Dorsolateral prefrontal cortex (tissue), 122 donors: ENCODE measurements at places on chromosomes 3 and 15.

- DNase-seq: no peak
Measured at GRCh38 chr15:73607405-73607804, 25.8 kb downstream of the NPTN start.

- DNase-seq: no peak
Measured at GRCh38 chr3:32105291-32106131, 909 bp upstream of the GPD1L start.

DNA sequence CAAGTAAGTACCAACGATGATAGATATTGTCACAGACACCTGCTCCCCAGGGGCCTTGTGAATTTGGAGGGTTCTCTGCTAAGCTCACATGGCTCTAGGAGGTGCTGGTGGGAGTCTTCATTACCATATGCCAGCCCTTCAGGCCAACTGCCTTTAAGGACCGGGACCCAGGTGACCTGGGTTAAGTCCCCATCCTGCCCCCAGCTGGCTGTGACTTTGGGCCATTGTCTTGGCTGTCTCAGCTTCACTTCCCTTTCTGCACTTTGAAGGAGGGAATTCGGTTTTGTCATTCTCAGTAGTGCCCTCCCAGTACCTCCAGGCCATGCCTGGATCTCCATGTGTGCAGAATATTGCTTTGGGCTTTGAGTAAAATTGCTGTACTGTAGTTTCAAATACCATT is 72.8 kb upstream of the ACAD9 start:
- DNase-seq: no peak

DNA sequence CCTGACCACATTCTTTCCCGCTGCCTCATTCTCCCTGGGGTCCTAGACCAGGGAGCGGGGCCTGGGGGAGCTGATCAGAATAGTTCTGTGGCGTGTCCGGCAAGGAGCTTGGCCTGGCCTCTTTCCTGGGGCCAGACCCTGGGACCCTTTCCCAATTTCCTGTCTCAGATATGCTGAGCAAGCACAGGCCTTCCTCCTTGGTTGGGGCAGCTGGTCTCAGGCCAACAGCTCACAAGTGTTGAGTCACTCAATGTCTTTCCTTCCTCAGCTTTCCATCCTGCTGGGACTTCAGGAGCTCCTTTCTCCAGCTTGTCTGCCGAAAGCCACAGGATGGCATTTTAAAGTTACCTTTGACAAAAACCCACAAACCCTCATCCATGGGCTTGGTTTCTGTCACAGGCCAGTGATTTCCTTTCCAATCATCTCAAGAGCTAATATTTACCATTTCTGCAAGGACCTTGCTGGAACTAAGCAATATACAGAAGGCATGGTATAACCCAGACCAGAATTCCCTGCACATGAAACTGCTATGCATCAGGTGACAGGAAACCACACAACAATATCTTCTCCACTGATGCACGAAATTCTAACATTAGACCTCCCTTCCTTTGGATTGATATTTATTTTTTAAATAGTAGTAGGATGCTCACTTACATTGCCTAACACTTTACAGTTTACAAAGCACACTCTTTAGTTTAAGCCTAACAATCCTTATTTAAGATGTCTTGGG is 19.5 kb upstream of the TIMP4 start:
- no peak for DNase-seq

DNA sequence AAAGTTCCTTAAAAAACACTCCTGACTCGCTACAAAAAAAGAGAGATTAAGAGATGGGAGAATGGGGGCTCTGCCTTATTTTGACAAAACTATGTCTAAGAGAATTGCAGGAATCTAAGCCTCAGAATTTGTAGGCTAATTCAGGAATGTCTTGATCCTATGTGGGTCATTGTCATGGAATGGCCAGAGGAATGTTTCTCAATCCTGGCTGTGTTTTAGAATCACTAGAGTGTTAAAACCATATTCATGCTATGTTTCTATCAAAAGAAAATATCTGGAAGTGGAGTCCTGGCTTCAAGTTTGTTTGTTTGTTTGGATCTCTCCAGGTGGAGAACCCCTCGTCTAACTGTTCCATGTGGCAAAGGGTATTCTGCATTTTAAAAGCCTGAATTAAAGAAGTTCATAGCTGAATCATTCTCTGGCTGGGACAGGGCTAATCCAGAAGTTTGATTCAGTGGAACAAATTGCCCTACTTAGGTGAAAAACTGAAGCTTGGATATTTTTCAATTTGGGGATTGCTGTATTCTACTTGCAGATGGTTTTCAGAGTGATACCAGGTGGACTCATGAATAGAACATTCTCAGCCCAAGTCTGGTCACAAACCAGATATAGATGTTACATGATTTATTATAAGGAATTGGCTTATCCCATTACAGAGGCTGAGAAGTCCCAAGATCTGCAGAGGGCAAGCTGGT is 28.2 kb downstream of the GJD2 start:
- no peak for DNase-seq

DNA sequence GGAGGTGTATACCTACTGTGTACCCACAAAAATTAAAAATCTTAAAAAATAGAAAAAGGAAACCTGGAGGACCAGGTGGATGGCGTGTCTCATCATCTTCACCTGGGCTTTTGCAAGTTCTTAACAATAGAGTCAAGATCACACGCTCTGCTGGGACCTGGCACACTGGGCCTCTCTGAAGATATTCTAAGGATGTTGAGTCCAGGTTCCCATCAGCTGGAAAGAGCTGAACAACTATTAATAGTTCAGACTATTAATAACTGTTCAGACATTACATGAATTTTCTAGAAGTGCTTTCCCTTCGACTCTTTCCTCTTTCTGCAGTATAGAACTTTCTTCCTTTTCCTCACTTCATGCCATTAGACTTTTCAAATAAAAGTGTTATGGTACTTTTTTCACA is 320.2 kb upstream of the IL12A start:
- no peak for DNase-seq

- no peak for DNase-seq
Measured at GRCh38 chr3:38658841-38659240, 9.4 kb upstream of the SCN5A start.

GRCh38 chr15:85318048-85318731 is 62.2 kb upstream of the AKAP13 start:
- no peak for DNase-seq

GRCh38 chr3:153245661-153246060 is 83.6 kb downstream of the RAP2B start:
- DNase-seq: no peak

- no peak for DNase-seq
Measured at GRCh38 chr3:69411346-69411745, 25.5 kb upstream of the FRMD4B start.

DNA sequence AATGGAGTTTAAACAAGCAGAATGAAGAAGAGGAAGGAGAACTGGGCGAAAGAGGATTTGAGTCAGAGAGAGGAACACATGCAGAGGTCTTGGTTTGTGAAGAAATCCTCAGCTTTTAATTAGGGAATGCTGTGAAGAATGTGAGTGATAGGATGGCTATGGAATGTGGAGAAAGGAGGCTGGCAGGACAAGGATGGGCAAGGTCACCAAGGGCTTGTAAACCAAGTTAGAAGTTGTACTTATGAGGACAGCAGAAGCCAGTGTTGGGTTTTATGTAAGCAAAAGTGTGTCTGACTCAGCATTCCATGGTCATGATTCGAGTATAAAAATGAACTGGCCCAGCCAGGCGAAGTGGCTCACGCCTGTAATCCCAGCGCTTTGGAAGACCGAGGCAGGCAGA is 60.0 kb upstream of the IL12A start:
- DNase-seq: no peak

- no peak for DNase-seq
Measured at GRCh38 chr3:66789580-66790237, 208.4 kb upstream of the KBTBD8 start.

GRCh38 chr3:59919586-59919985 is 869.8 kb upstream of the CFAP20DC start:
- no peak for DNase-seq

DNA sequence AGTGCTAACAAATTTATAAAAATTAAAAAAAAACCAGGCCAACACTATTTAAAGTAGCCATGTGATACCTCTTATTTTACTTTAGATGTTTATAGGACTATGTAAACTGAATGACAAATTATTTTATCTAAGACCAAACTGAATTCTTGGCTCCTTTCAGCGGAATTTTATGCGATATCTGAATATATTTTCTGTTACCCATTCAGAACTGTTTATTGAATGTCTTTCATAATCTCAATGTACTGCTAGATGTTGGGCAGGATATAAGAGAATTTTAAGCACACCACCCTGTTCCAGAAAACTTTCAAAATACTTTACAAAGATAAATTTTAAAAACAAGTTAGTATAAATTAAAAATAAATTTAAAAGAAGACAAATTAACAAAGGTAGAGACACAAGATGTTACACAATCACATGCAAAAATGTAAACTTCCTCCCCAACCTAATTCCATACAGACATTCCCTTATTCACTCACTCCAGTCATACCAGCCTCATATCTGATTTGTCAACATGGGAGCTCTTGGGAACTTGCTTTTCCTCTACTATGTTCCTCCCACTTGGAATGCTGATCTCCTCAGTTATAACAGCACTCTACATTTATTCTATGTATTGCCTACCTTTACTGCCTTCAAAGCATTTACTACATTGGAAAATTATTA is 154.6 kb upstream of the MBNL1 start:
- DNase-seq: no peak

DNA sequence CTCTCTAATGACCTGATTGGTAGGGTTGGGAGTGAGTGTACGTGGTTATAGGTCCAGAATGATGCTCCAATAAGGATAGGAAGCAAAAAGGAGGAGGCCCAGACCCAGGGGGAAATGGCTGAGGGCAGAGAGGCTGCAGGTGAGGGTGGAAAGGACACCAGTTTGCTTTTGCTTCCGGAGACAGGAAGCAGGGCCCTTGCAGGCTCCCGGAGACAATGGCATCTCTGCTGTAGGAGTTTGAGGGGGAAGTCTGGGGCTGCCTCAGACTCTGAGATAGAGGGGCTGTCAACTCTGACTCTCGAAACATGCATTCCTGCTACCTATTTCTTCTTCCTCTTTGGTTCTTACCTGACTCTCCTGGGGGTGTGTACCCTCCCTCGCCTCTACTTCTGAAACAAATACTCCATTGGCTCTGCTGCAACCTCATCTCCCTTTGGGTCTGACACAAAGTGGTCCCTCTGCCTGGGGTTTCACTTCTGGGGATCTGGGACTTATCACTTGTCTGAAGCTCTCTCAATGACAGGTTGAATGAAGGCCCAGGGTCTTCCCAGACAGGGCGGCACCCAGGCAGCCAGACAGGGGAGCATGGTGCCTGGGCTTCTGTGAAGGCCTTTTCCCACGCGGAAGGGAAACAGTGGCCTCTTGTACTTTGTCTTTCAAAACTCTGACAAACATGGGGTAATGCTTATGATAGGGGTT is 61.5 kb downstream of the CHRD start:
- peak; percentile 21 for DNase-seq

DNA sequence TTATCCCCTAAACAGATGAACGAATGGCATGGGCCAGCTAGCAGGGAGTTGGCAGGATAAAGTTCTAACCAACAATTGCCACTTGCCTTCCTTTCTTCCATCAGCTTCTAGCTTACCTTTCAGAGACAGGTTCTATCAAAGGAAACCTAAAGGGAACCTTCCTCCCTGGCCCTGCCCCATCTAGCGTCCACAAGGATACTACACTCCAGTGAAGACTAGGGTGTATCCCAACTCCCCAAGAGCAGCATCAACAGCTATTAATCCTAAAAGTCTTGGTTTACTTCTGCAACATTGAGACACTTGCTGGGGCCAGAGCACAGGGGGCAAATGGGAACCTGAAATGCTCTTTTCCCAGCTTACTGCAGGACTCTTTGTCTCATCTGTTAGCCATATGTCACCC is 37.0 kb upstream of the TMC3 start:
- no peak for DNase-seq

DNA sequence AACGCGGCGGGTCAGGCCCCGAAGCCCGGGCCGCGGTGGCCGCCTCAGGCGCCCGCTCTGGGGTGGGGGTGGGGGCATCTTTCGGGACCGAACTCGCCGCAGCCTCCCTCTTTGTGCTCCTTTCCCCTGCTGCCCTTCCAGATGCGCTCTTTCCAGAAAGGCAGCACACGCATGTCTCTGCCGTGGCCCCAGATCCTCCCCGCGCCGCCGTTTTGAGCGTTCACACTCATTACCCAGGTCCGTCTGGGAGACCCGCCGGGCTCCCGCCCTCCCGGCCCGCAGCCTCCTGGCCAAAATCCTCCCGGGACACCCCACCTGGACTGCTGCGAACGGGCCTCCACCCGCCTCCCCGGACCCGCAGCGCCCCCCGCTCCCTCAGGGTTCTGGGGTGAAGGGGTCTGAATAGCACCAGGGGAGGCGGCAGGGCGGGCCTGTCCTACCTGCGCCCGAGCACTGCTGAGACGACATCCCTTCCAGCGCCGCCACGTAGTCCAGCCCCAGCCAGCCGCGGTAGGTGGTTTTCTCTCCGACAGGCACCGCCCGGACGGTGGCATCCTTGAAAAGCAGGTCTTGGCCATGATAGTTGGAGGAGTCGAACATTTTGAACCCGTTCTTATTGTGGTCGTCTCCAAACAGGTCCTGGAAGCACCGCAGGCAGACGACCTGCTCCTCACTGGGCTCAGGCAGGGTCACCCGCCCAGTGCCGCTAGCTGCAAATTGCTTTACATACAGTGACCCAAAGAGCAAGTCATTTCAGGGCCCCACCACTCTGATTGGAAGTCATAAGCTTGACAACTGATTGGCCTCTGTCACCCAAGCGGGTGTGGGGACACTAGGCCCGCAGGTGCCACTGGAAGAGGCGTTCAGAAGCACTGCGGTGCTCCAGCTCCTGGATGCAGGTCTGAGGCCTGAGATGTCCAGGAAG is 25.9 kb downstream of the MELTF start:
- no peak for DNase-seq

GRCh38 chr3:127412578-127413317 is 124.9 kb upstream of the PRR20G start:
- DNase-seq: no peak

DNA sequence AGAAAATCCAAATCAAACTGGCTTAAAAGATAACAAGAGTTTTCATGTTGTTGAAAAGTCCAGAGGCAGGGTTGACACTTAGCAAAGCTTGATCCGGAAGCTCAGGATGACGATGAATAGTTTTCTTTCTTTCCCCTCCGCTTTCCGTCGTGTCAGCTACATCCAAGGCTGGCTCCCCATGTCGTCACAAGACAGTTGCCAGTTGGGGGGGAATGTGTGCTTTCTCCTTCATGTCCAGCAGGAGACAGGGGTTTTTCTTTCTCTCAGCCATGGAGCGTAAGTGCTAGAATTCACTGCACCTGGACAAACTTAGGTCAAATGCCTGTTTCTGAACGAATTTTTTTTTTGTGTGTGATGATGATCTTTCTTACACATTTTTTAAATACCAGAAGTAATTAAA is 273.8 kb upstream of the RGMA start:
- no peak for DNase-seq

- no peak for DNase-seq
Measured at GRCh38 chr15:40769274-40770146, at the start of gene C15orf62. C15orf62 (plus strand) TSS chr15:40769980; CDS start chr15:40770496, 516 bp downstream.

DNA sequence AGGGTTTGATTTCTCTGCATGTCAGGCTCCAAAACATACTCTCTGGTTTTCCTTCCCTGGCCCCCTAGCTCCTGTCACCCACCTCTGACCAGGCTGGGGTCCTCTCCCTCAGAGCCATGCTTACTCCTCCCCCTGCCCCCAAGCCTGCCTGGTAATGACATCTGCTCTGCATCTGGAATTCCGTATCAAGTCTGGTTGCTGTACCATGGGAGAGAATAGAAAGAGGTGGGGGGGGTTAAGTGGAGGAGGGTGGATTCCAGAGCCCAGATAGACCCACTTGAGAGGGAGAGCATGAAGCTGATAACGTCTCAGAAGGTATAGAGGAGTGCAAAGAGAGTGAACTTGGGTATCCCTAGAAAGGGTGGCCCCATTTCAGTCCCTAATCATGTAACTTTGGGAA is 4.2 kb downstream of the IGDCC4 start:
- no peak for DNase-seq

GRCh38 chr3:149384167-149384566 is 6.7 kb upstream of the TM4SF1 start:
- no peak for DNase-seq
